SW480 (cell line): ENCODE measurements at places on chromosomes 16 and 17.

- DNase-seq: no peak
Measured at GRCh38 chr17:29131814-29132682, 48.1 kb downstream of the MYO18A start.

- no peak for DNase-seq
Measured at GRCh38 chr16:23448392-23448791, 4.6 kb downstream of the COG7 start.

DNA sequence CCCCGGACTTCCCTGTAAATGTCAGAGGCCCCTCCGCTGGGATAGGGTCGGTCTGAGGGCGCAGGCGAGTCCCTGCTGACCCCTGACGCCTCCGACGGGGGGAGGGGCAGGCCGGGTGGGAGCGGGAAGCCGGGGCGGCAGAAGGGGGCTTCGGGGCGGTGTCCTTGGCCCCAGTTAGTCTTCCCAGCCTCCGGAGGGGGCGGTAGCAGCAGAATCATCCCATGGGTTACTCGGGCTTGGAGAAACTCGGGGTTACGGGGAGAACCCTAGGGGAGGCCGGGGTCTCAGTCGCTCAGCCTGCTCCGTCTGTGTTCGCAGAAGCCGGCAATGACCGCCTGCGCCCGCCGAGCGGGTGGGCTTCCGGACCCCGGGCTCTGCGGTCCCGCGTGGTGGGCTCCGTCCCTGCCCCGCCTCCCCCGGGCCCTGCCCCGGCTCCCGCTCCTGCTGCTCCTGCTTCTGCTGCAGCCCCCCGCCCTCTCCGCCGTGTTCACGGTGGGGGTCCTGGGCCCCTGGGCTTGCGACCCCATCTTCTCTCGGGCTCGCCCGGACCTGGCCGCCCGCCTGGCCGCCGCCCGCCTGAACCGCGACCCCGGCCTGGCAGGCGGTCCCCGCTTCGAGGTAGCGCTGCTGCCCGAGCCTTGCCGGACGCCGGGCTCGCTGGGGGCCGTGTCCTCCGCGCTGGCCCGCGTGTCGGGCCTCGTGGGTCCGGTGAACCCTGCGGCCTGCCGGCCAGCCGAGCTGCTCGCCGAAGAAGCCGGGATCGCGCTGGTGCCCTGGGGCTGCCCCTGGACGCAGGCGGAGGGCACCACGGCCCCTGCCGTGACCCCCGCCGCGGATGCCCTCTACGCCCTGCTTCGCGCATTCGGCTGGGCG, 542 bp downstream of the GUCY2D start:
- no peak for DNase-seq

DNA sequence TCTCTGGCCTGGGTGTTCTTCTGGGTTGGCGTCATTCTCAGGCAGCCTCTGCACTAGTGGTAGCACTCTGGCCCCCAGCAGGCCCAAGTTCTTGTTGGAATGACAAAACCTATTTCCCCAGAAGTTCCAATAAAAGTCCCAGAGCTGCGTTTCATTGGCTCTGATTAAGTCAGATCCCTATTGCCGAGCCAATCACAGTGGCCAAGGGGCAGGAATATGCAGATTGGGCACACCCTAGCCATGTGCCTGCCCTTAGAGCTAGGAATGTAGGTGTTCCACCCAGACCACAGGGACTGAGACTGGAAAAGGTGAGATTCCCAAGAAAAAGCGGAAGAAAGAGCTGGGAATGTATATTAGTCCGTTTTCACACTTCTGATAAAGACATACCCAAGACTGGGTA, 44.9 kb upstream of the POLR3E start:
- DNase-seq: no peak

- DNase-seq: no peak
Measured at GRCh38 chr16:87324411-87325275, 7.5 kb upstream of the C16orf95 start.

- no peak for DNase-seq
Measured at GRCh38 chr17:71938340-71939010, 182.3 kb upstream of the SOX9 start.

DNA sequence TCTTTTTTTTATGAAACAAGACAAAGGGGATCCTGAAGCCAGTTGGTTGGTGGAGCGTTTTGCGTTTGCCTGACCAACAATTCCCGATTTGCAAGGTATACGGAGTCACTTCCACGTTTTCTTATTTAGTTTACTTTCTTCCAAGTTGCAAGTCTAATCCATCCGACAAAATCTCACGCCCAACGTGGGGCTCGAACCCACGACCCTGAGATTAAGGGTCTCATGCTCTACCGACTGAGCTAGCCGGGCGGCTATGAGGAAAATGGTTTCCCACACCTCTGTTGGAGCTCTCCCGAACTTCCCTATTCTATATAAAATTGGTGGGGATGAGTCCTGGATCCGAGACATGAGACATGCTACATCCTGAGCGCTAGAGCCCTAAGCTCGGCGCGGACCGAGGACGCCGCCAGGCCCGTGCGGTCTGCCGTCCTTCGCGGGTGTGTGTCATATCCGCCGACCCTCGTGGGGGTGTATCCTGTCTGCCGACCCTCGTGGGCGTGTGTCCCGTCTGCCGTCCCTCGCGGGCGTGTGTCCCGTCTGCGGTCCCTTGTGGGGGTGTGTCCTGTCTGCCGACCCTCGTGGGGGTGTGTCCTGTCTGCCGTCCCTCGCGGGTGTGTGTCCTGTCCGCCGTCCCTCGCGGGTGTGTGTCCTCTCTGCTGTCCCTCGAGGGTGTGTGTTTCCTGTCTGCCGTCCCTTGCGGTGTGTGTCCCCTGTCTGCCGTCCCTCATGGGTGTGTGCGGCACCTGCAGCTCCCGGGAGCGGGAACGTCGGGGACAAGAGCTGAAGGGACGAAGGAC, 22.6 kb downstream of the ZNF213 start:
- DNase-seq: peak; percentile 88

DNA sequence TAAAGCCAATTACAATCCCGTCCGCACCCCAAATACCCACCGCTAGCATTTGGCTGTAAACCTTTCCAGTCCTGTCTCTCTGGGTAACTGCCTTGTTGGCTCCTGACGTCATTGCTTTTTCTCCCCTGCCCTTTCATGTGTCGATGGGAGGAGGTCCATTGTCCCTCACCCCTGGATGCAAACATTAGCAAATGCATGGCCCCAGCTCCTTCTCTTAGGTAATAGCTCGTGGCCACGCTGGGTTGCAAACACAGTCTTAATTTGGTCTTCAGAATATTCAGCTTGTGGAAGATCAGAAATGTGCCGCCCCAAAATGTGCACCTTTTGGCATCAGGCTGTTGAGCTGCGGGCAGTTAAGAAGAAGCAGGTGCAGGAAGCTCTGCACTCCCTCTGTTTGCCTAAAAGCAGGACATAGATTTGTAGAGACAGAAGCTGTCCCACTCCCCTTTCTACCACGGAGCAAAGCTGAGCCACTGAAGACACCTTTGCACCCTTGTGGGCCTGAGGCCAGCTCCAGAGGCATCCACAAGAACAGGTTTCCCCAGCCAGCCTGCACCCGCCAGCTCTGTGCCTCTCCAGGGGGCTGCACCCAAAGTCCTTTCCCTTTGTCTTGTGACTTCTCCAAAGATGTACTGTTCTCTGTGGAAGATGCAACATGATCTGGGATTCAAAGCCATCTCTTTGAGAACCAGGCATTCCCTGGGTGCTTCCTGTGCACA, 127.3 kb downstream of the MGAT5B start:
- no peak for DNase-seq

GRCh38 chr17:61384692-61385576, 14.7 kb upstream of the TBX2 start:
- DNase-seq: no peak

GRCh38 chr17:1878419-1879121, 48.8 kb downstream of the RPA1 start:
- DNase-seq: no peak

GRCh38 chr17:8955021-8955959, 10.2 kb downstream of the PIK3R5 start:
- no peak for DNase-seq

- DNase-seq: no peak
Measured at GRCh38 chr17:80613732-80614071, 69.1 kb downstream of the RPTOR start.

DNA sequence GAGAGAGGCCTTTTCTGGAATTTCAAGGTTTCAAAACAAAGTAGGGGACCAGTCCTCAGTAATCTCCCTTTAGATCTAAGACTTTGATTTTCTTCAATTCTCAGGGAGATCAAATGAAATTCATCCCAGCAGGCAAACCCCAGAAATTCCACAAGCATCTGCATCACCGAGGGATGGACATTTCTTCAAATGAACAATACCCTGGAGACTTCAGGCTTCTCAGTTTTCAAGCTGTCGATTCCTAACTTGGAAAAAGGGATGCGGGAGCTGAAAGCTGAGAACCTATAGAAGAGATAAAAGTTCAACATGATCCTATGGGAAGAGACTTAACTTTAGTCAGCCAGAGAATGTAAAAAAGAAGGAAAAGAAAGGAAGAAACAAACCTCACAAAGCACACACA, 296.9 kb upstream of the CDH5 start:
- DNase-seq: no peak

- no peak for DNase-seq
Measured at GRCh38 chr17:6497496-6498221, 53.4 kb downstream of the PIMREG start.

- DNase-seq: no peak
Measured at GRCh38 chr16:74950511-74950910, 34.4 kb downstream of the WDR59 start.

DNA sequence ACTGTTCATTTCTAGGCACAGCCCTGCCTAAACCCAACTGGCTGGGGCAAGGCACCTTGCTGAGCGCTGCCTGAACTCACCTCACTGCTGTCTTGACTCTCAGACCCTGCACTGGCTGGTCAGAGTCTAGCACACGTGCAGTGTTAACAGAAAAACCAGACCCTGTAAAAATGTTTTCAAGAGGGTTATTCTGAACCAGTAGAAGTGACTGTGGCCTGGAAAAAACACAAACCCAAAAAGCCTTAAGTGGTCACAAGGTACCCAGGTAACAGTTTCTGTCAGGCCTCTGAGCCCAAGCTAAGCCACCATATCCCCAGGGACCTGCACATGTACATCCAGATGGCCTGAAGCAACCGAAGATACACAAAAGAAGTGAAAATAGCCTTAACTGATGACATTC, 6.1 kb upstream of the EIF4A3 start:
- DNase-seq: no peak
